ENCODE measurements at places on chromosomes 11 and 22.

- no peak for DNase-seq
Measured at GRCh38 chr11:108983636-108984420, 319.0 kb downstream of the DDX10 start.

DNA sequence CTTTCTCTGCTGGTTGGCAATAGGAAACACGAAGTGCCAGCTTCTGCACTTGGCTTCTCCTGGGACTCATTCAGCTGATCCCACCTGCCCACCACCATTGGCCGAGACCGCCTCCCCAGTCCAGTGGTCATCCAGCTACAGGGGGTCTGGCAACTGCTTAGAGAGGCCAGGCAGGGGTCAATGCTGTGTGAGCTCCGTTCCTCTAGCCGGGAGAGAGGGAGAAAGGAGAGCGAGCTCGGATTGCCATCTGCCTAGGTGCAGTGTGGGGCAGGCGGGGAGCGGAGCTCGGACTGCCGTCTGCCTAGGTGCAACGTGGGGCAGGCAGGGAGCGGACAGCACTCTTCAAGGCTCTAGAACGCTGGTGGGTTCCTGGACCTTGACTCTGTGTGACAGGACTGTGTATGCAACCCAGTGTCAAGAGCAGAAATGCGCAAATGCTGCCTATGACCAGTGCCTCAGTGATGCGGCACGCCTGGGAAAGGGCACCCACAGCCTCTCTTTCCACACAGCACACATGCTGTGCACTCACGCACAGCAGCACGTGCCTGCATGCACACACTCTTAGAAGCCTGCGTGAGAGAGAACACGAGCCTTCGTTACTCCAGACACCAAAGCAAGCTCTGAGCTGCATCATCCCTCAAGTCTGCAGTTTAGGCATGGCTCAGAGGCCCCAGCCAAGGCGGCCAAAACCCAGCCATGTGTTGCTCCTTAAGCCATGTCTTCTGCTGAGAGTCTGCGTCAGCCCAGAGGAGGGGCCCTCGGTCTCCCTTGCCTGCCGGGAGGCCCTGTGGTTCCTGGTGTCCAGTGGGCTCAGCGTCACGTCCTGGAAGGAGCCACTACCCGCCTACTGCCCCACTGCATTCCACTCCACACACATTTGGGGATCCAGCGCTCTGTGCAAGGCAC is 26.8 kb upstream of the JAM3 start:
- DNase-seq: no peak

- DNase-seq: no peak
Measured at GRCh38 chr22:26718905-26719304, 61.5 kb downstream of the MIAT start.

DNA sequence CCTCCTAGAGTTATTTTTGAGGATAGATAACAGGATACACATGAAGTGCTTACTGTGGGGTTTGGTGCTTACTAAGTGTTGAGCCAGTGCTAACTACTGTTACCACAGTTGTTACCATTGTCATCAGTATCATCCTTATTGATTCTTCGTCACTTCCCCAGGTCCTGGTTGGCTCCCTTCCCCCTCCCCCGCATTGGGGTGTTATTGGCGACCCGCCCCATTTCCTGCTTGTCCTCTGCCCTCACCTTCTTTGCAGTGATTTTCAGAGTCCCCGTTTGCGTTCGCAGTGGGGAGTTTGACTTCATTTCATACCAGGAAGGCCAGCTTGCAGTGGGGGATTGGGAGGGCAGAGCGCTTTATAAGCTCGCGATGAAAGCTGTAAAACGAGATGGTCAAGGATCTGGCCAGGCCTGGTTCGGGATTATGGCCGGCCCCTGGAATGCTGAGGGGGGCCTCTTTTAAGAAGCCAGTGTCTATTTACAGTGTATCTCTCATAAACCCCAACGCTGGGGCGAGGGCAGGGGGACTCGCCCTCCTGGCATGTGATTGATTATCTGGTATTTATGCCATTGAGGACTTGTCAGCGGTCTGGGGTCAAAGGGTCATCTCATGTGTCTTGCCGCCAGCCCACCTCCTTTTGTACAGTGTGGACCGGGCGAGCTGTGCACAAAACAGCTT is 84.6 kb upstream of the NNMT start:
- DNase-seq: no peak

GRCh38 chr22:31139866-31140716 is at the start of gene PLA2G3:
TSS of gene PLA2G3 (minus strand) at chr22:31140508. CDS start at chr22:31140354, 154 bp downstream.
- no peak for DNase-seq

- no peak for DNase-seq
Measured at GRCh38 chr11:13207665-13208594, 69.7 kb upstream of the BMAL1 start.

GRCh38 chr22:45880091-45880715 is 96.8 kb downstream of the WNT7B start:
- no peak for DNase-seq

- DNase-seq: no peak
Measured at GRCh38 chr11:114059278-114059983, at the start of gene ZBTB16. TSS of gene ZBTB16 (plus strand) at chr11:114059711. CDS start at chr11:114063301, 3,590 bp downstream.

DNA sequence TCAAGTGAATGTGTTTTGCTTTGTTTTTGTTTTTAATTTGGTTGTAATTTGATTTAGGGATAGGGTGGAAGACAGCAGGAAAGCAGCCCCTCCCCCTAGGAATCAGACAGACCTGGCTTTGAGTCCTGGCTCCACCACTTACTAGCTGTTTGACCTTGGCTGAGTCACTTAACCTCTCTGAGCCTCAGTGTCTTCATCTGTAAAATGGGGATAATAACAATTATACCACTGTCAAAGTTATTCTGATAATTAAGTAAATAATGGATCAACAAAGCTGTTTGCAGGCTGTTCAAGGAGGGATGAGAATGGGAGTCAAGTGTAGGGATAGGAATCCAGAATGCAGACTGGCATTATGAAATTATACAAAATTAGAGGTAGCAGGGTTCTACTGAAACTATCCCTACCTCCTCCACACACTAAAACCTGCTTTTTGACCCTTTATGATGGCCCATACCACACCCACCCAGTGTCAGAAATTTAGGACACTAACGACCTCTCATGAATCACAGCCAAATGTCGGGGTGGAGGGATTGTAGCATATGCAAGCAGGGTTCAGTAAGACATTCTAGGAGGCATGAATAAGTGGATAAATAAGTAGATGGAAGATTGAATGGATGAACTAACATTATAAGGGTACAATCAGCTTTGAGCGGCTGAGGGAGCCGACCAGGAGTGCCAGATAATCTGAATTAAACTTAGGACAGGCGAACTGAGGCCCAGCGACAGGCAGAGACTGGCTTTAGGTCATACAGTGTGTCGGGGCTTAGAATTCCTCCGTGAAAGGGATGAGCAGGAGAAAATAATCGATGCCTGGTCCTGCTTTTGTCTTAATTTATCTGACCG is 974 bp downstream of the ANAPC15 start:
- DNase-seq: no peak

- DNase-seq: peak; percentile 91
Measured at GRCh38 chr22:18001040-18001893, 23.1 kb downstream of the MICAL3 start.

DNA sequence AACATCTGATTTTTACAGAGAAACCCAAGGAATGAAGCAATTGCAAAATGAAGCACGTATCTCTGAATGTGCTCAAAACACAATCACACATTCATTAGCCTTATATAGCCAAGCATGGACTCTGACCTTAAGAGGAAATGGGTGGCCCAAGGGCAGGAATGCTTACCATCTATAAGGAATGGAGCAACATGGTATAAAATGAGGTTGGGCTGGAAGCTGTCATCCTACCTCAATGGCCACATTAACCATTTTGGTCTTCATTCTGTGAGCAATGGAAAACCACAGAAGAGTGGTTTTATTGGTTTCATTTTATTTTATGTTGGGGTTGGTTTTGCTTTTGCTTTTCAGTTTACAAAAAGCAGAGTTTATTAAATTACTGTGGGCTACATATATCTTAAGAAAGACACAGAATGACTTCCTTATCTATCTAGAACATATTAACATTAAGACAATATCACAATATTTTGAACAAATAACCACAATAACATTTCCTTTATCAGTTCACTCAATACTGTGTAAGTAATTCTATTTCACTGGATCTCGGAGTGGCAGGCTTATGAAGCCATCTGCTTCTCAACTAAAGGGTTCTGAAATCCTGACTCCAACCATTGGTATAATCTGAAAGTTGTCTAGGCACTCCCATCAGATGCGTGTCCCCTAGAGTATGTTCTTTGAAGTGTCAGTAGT is 10.8 kb upstream of the MS4A13 start:
- DNase-seq: no peak

DNA sequence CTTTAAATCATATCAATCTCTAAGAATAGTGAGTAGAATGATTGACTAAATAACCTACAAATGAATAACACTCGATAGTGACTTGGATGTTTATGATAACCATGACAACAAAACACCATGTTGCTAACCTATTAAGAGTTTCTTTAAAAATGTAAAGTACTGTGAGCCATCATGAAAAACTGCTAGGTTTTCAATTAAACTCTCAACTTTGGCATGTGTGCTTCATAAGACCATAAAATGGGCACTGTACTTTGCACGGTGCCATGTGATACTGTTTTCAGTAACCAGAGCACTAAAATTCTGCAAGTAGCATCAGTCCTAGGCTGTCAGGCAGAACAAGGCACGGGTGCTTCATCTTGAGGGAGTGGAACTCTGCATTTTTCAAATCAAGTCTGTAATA is 96.2 kb upstream of the TRIM77 start:
- DNase-seq: no peak

- DNase-seq: no peak
Measured at GRCh38 chr22:44935724-44936123, 74.1 kb downstream of the PHF21B start.

GRCh38 chr11:32312865-32313403 is 122.4 kb downstream of the WT1 start:
- peak; percentile 38 for DNase-seq

GRCh38 chr11:126079621-126080124 is 17.0 kb upstream of the CDON start:
- DNase-seq: no peak

GRCh38 chr22:49992921-49993648 is 19.5 kb downstream of the IL17REL start:
- DNase-seq: peak; percentile 88

DNA sequence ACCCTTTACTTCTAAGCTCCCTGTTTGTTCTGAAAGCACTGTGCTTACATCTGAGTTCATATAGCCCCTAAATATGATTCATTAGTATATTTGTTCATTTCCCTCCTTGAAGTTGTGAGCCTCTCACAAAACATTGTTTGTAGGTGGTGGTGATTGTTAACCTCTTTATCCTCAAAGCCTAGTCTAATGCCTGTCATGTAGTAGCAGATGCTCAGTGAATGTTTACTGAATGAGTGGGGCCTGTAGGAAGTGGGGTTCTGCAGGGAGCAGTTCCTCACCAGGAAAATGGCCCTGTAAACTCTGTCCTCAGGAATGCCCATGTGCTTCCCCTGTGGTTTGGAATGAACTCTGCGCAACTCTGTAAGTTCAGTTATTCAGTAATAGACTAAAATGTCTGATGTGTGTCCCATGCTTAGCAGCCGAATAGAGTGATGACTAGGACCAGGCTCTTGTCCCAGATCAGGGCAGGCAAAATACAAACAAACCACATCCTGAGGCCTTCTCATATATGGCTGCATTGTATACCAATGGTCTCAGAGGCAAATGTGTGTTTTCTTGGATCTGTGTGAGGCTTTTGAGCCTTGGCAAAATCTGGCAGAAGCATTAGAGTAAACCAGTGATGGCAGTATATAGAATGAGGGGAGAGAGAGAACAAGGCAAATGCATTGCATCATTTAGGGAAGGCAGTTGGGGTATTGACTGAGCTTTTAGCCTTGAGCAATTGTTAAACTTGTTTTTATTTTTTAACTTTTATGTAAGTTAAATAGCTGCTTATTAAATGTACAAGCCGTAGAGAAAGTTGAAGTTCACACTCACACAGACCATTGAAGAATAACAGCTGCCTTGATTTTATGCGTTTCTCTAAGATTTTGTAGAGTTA is 91.4 kb upstream of the BIRC3 start:
- DNase-seq: no peak

DNA sequence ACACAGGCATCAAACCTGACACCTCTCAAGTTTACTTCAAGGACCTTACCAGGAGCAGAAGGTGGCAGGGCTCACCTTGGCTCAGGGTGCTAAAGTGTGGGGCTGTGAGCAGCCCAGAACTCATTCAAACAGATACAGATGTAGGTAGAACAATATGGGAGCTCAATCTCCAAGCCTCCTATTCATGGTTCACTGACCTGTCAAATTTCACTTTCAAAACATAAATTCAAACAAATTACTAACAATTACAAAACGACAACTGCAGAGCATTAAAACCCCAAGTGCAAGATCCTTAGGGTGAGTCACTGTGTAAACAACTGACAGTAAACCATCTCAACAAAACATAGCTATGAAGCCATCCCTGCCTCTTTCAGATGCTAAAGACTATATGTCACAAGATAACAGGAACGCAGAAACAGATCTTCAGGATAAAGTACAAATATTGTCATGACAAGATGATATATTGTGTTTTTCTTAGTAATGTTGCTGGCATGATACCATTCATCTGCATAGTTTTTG is 303.5 kb upstream of the ANO3 start:
- no peak for DNase-seq

- DNase-seq: no peak
Measured at GRCh38 chr11:4095509-4096230, 1.1 kb downstream of the RRM1 start.

DNA sequence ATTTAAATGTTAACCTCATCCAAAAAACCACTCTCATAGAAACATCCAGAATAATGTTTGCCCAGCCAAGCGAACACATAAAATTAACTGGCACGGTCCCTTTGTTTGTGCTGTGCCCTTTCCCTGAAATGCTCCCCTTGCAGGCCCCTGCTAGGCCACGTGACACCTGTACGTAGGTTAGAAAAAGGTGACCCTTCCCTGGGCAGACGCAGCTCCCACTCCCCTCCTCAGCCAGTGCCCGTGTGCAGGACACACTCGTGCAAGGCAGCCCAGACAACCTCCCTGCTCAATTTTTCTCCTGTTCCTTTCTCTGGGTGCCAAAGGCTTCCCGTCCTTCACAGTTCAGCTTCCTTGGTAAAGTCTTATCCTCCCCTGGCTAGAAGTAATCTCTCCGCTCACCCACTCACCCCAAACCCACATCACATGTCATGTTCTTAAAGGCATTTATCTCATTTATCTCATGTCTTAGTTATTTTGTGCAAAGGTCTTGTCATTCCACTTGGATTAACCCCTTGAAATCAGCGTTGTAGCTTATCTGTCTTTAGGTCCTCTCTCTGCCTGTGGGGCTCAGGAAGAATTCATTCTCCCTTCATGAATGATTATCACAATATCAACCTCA is 20.7 kb downstream of the FAM83F start:
- DNase-seq: no peak

GRCh38 chr11:26333906-26334305 is 2.0 kb downstream of the ANO3 start:
- no peak for DNase-seq

GRCh38 chr11:66106786-66107599 is 36.9 kb downstream of the PACS1 start:
- DNase-seq: no peak

DNA sequence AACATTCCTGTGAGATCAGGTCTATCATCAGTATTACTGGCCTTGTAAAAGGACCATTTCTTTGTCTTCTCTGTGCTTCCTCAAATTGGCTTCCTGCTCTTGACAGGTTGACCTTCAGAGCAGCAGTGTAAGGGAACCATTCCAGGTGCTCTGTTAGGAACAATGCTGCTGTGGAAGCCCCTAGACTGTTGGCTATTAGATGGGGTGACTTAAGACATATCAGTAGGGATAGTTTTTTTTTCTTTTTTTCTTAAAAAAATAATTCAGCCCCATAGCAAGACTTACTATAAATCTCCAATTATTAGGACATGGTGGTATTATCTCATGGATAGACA is 37.6 kb downstream of the COA4 start:
- no peak for DNase-seq

Measured in GM10248 (cell line).